Activated B cell treated with CpG ODN at 0.5 μM for 24 hours (primary cell): ENCODE measurements at places on chromosomes 7 and 10. TPM values are rescaled to one million over a fixed set of nuclear protein-coding genes. Genes with fewer than 3 reads are reported as not detected.

GHITM gene
- total RNA-seq, result 113 and 114 TPM in 2 replicates

ECD gene
- 31.8 and 35.0 TPM in 2 replicates for total RNA-seq

ICA1 gene
- total RNA-seq, result not detected in 2 replicates

MYOZ1 gene
- not detected in 2 replicates for total RNA-seq

SPRN gene
- not detected in 2 replicates for total RNA-seq

GPR26 gene
- total RNA-seq, result not detected in 2 replicates

ADAM22 gene
- 0.71 and 0.88 TPM in 2 replicates for total RNA-seq

GPC2 gene
- total RNA-seq, result 5.0 and 5.1 TPM in 2 replicates

TMEM176A gene
- not detected in 2 replicates for total RNA-seq

- H3K36me3 ChIP-seq, result no peaks in the 10 kb centered on the region
- no peak overlapping the region for H3K27ac ChIP-seq
Measured at GRCh38 chr10:76191336-76191735, 759.9 kb downstream of the LRMDA start.

GRCh38 chr7:12759151-12759550, 71.7 kb downstream of the ARL4A start:
- H3K27me3 ChIP-seq, result no peaks in the 10 kb centered on the region
- DNase-seq, result no peak
- H3K4me1 ChIP-seq, result no peaks in the 10 kb centered on the region
- no peak overlapping the region for H3K4me3 ChIP-seq
- no peaks in the 10 kb centered on the region for H3K36me3 ChIP-seq

- H3K36me3 ChIP-seq, result no peaks in the 10 kb centered on the region
- no peak for DNase-seq
- H3K27me3 ChIP-seq, result peaks cover 5% of the 10 kb centered on the region
Measured at GRCh38 chr10:78396754-78397153, 363.1 kb downstream of the RPS24 start.

GRCh38 chr10:116385994-116386809, 41.4 kb upstream of the PNLIPRP3 start:
- H3K4me1 ChIP-seq, result no peaks in the 10 kb centered on the region
- no peak overlapping the region for H3K4me3 ChIP-seq
- H3K27ac ChIP-seq, result no peak overlapping the region
- H3K27me3 ChIP-seq, result no peaks in the 10 kb centered on the region

DNA sequence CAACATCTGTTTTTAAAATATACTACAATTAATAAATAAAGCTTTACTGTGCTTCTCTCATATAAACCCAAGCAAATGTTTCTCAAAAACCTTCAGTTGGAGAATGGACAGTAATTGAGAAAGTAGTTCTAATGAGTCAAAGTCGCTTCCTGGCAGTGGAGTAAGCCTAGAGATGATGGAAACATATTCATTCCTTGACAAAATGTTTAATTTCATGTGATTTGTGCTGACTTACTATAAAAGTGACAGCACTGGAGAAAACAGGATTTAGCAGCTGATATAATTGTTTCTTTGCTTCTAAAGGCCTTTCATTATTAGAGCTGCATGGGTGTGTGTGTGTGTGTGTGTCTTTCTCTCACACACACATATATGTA, 9.0 kb downstream of the ELMO1 start:
- no peak for DNase-seq
- peaks cover 55% of the 10 kb centered on the region for H3K4me1 ChIP-seq
- H3K4me3 ChIP-seq, result no peak overlapping the region

DNA sequence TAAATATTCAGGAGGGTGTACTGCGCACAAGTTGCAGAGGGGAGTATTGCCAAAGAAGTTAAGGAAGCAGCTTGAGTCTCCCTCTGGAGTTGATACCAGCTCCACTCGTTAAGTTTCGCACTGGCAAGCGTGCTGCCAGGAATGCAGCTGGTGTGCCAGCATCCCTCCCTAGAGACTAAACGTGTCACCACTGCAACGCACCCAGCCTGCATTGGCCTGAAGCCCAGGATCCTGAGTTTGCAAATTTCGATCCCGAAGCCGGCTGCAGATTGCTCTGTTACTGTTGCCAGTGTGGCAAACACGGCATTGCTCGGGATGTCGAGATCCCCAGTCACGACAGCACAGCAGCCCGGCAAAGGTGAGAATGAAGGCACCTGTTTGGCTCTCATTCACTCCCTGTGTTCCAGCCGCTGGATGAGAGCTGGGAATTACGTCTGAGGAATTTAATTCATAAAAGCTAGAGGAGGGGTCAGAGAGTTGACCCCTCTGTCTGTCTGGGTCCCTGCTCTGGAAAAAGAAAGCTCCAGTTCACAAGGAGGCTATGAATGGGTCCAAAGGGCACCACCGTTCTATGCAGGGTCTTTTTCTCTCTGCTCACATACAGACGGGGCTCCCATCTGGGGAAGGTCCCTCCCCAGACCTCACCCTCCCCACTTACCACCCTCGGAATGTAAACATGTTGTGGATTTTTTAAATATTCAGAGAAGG, 61.0 kb downstream of the NRP1 start:
- DNase-seq, result no peak
- H3K27ac ChIP-seq, result no peak overlapping the region
- H3K36me3 ChIP-seq, result no peaks in the 10 kb centered on the region
- H3K4me3 ChIP-seq, result no peak overlapping the region
- no peaks in the 10 kb centered on the region for H3K4me1 ChIP-seq
- H3K27me3 ChIP-seq, result peaks cover 13% of the 10 kb centered on the region

GRCh38 chr7:23292623-23293022, 6.5 kb upstream of the MALSU1 start:
- no peak overlapping the region for H3K27ac ChIP-seq
- no peaks in the 10 kb centered on the region for H3K4me1 ChIP-seq
- H3K36me3 ChIP-seq, result no peaks in the 10 kb centered on the region
- H3K27me3 ChIP-seq, result peaks cover 4% of the 10 kb centered on the region
- H3K4me3 ChIP-seq, result no peak overlapping the region

GRCh38 chr10:81876253-81877077, 1.5 kb downstream of the NRG3 start:
- H3K36me3 ChIP-seq, result no peaks in the 10 kb centered on the region
- H3K27me3 ChIP-seq, result peaks cover 52% of the 10 kb centered on the region
- no peak overlapping the region for H3K27ac ChIP-seq
- H3K4me1 ChIP-seq, result peaks cover 15% of the 10 kb centered on the region
- no peak for DNase-seq
- peak overlapping the region; percentile 17 for H3K4me3 ChIP-seq

DNA sequence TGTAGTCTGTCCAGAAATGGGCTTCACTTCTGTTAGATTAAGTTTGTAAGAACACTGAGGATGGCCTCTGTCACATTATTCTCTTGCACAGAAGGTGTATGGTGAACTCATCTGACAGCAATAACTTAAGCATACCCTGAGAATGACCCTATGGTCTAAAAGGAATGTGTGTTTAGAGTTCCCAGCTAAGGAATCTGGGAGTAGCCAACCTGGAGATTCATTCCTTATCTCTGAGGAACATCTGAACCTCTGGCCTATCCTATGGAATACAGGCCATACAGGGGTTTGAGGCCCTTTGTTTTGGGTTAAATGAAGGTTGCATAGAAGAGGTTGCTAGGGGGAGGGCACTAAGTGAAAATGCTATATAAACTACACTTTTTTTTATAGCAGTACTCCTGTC, 41.4 kb downstream of the LAMB4 start:
- no peak for DNase-seq
- H3K4me3 ChIP-seq, result no peak overlapping the region
- peaks cover 14% of the 10 kb centered on the region for H3K27me3 ChIP-seq
- H3K4me1 ChIP-seq, result no peaks in the 10 kb centered on the region
- no peak overlapping the region for H3K27ac ChIP-seq

- H3K27me3 ChIP-seq, result no peaks in the 10 kb centered on the region
- peaks cover 77% of the 10 kb centered on the region for H3K36me3 ChIP-seq
- H3K27ac ChIP-seq, result no peak overlapping the region
- no peak overlapping the region for H3K4me3 ChIP-seq
- DNase-seq, result no peak
Measured at GRCh38 chr10:28595613-28596012, 62.7 kb downstream of the WAC start.

DNA sequence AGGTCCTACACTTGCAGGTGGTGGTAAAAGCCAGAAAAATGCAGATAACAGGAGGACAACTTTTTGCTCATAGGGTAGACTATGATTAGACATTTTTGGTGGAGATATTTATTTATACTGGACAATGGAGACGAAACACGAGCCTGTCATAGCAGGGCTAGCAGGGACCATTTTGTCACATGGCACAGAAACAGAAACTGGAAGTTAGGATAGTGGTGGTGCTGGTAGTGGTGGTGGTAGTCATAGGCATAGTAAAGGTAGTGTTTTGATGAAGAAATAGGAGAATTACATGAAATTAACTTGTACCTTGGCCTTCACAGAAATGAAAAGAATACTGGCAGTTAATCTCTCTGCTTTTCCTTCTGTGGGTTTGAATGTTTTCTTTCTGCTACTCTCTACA, 8.8 kb upstream of the MGAM start:
- DNase-seq, result no peak
- no peaks in the 10 kb centered on the region for H3K36me3 ChIP-seq
- no peak overlapping the region for H3K27ac ChIP-seq

DNA sequence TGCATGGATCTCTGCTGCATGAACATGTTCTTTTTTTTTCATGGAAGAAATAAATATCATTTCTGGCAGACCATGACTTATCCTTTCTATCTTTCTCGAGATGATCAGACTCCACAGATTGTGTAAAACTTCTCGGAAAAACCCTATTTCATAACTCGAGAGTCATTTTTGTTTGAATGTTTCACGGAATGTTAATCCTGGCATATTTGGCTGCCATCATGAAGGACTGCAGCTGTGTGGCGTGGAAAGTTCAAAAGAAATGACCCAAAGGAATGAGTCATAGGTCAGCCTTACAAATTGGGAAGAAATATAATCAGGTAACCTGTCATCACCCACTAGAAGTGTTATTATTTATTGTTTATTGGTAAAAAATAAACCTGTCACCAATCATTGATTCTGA, 566.8 kb downstream of the SDK1 start:
- H3K36me3 ChIP-seq, result no peaks in the 10 kb centered on the region
- H3K4me3 ChIP-seq, result no peak overlapping the region
- no peak overlapping the region for H3K27ac ChIP-seq

- no peak overlapping the region for H3K4me3 ChIP-seq
- no peaks in the 10 kb centered on the region for H3K36me3 ChIP-seq
- H3K27me3 ChIP-seq, result no peaks in the 10 kb centered on the region
- no peak for DNase-seq
- no peak overlapping the region for H3K27ac ChIP-seq
Measured at GRCh38 chr7:93873998-93874574, 16.5 kb downstream of the TFPI2 start.

GRCh38 chr10:31315453-31315852, 3.6 kb upstream of the ZEB1 start:
- no peaks in the 10 kb centered on the region for H3K27me3 ChIP-seq
- H3K4me1 ChIP-seq, result peaks cover 13% of the 10 kb centered on the region
- no peak overlapping the region for H3K27ac ChIP-seq
- no peak overlapping the region for H3K4me3 ChIP-seq

GRCh38 chr7:80622541-80622940, 15.9 kb upstream of the CD36 start:
- no peaks in the 10 kb centered on the region for H3K27me3 ChIP-seq
- H3K36me3 ChIP-seq, result no peaks in the 10 kb centered on the region
- DNase-seq, result no peak
- no peaks in the 10 kb centered on the region for H3K4me1 ChIP-seq
- no peak overlapping the region for H3K27ac ChIP-seq

DNA sequence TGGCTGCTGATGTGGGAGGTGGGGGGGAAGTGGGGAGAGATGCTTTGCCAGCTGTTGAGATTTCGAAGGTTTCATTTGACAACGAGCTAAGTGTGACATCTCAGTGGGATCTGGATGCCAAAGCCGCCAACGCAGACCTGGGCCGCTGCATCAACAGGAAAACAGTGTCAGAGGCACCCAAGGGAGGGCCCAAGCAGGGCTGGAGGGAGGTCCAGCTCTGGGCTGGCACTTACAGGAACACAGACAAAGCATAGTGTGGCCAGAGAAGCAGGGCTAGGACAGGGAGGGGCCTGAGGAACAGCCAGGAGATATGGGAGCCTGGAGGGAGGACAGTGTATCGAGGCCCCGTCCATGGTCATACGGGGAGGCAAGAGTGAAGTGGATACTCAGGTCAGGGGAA, 73.1 kb downstream of the GTF2IRD1 start:
- no peak overlapping the region for H3K27ac ChIP-seq
- H3K27me3 ChIP-seq, result no peaks in the 10 kb centered on the region
- no peak for DNase-seq
- no peak overlapping the region for H3K4me3 ChIP-seq
- H3K4me1 ChIP-seq, result no peaks in the 10 kb centered on the region

DNA sequence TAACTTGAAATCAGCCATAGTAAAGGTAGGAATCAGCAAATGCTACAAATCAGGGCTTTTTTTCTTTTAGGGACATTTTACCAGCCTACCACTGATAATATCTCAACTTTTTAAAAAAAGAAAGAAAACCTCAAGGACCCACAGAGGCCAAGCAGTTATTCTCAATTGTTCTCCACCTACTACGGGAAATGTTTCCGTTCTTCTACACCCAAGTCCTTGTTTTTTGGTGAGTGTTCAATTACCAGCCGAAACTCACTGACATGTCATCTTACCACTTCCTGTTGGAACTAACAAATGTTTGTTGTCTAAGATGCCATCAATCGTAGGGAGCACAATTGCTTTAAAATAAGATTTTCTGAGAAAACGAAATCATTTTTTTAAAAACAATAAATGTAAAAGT, 50.2 kb upstream of the CDK1 start:
- no peak for DNase-seq
- peaks cover 4% of the 10 kb centered on the region for H3K36me3 ChIP-seq
- H3K27ac ChIP-seq, result no peak overlapping the region
- H3K4me3 ChIP-seq, result no peak overlapping the region
- H3K27me3 ChIP-seq, result peaks cover 2% of the 10 kb centered on the region
- H3K4me1 ChIP-seq, result peaks cover 47% of the 10 kb centered on the region

DNA sequence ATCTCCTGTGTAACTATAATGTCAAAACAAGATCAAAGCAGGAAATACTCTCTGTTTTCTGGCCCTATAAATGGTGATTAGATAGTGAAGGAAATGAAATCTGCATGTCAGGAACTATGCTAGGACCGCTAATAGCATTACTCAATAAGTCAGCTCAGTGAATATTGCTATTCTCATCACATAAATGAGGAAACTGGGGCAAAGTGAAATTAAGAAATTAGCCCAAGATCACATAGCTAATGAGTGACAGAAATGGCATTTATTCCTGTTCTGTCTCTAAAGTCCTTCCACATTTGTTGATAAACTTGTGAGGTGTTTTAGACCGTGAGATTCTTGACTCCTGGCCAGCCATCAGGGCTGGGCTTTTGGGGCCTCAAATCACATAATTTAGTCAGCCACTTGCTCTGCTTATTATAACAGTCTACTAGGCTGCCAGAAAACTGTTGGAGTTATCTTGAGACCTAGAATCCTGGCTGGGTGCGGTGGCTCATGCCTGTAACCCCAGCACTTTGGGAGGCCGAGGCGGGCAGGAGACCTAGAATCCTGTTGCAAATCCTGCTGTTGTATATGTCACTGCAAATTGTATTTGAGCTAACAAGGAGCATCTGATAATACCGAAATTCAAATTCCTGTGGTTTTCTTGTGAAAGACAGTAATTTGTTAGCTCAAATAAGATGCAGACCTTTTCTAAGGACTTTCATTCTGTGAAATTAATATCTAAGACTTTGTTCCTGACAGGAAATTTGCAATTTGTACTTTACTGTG, 66.5 kb upstream of the SHTN1 start:
- H3K27me3 ChIP-seq, result no peaks in the 10 kb centered on the region
- H3K4me3 ChIP-seq, result no peak overlapping the region
- no peaks in the 10 kb centered on the region for H3K36me3 ChIP-seq
- H3K4me1 ChIP-seq, result no peaks in the 10 kb centered on the region
